ENCODE measurements at places on chromosomes 7 and 10. TPM values are rescaled to one million over a fixed set of nuclear protein-coding genes. Genes with fewer than 3 reads are reported as not detected.

DNA sequence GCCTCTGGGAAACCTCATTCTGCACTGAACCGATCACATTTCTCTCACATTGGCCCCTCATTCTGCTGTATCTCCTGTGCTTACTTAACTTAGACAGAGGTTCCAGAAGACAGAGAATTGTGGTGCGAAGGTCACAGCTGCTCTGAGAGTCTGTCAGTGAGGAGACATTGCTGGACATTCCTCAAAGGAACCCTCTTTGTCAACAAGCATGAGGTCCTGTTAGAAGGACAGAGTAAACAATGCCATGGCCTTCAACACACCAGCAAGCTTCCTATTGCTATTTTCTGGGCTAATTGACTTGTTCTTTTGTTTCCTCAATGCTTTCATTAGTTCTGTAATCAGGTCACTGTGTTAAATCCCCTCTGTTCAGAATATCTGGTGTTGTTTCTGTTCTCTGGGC lies 109.3 kb upstream of the FZD8 start:
- no peak for DNase-seq

DNA sequence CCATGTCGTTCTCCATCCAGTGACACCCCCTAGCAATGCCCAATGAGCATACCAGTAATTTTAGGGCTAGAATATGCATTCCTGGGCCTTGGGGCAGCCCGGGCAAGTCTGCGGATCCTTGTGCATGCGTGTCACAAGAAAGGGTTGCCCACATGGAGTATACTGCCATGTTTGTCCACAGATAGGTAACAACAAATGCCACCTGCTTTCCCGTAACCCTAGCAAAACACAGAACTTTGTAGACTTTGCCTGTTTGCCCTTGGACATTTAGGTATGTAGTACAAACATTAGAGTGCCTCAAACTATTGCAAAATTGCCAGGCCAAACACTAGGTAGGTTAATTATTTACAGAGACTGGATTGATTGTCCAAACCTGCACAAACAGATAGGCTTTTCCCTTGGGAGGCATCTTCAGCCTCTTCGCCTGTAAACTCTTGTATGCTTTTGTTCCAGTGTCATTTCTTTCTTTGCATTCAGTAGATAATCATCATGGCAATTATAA lies 117.0 kb downstream of the ADCY1 start:
- no peak for DNase-seq

- no peak for DNase-seq
Observed at GRCh38 chr10:119095640-119096039, 8.3 kb upstream of the DENND10 start.

GRCh38 chr10:36489181-36489580 lies 636.2 kb upstream of the ANKRD30A start:
- no peak for DNase-seq

- no peak for DNase-seq
Observed at GRCh38 chr10:59847326-59847725, 59.0 kb downstream of the CCDC6 start.

BICC1 gene
- 0.12 TPM for total RNA-seq

Measured in glutamatergic neuron (in vitro differentiated cells).